GM13976 (cell line): ENCODE measurements at places on chromosomes 12 and 14.

- DNase-seq = peak; percentile 47
Measured at GRCh38 chr14:63478437-63478852, 64.7 kb downstream of the PPP2R5E start.

DNA sequence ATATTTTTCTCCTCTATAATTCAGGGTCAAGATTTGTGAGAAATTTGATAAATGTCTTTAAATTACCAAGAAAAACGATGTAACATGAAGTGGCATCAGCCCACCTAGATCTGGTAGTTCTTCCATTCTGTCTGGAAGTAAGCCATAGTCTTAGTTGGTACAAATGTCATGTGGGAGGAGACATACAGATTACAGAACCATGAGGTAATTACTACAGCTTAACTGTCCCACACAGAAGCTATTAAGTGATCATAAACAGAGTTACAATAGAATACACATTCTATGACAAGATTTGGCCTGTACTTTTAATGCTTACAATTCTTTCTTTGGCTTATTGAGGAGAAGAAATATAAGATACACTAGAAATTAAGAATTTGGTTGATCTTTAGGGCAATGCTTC, 13.7 kb upstream of the SIX1 start:
- DNase-seq = no peak

DNA sequence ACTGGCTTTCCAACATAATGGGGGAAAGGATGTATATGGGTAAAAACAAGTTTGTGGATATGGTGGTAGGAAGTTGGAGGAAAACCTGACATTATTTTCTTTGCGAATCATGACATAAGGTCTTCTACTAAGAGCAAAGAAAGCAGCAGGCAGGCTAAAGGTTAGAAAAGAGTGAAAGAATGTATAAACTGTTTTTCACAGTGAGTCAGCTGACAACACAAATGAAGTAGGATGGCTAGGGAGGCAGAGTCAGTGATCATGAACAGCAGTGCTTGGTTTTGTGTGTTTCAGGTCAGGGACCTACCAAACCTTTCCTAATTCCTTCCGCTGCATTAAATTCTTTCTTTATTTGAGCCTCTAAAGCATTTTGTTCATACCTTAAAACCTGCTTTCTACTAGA, 46.3 kb upstream of the CATSPERB start:
- no peak for DNase-seq

- DNase-seq = no peak
Measured at GRCh38 chr12:92505254-92506231, 197.2 kb upstream of the PLEKHG7 start.

- no peak for DNase-seq
Measured at GRCh38 chr12:46208370-46208769, 60.5 kb downstream of the SLC38A1 start.

- DNase-seq = no peak
Measured at GRCh38 chr12:132046561-132046960, 96.8 kb downstream of the EP400 start.

DNA sequence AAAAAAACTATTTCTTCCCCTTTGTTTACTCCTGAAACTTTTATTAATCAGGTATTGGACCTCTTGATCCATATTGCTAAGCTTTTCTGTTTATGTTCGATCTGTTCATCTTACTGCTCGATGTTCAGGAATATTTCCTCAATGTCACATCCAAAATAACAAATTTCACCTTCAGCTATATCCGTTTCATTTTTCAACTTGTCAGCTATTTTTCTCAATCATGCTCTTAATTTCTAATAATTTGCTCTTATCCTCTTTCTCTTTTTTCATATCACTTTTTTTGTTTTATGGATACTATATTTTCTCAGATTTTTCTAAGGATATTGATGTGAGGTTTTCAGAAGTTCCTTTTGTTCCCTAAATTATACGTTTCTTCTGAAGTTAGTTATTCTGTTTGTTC, 29.8 kb downstream of the SLC38A4 start:
- DNase-seq = no peak

DNA sequence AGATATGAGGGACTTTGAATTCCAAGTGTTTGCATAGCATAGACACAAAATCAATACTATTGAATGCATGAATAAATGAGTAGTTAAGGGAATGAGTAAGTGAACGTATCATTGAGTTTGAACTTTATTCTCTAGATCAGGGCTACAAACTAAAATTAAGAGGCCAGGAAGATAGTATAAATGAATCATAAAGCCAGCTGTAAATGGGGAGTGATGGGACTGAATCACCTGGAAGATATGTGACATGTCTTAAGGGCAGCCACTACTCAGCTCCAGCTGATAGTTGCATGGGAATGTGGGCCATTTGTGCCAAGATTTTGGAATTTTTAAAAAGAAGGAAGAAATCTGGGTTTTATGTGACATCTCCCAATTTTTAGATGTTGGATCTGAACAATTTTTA, 229.9 kb downstream of the AKAP6 start:
- no peak for DNase-seq

DNA sequence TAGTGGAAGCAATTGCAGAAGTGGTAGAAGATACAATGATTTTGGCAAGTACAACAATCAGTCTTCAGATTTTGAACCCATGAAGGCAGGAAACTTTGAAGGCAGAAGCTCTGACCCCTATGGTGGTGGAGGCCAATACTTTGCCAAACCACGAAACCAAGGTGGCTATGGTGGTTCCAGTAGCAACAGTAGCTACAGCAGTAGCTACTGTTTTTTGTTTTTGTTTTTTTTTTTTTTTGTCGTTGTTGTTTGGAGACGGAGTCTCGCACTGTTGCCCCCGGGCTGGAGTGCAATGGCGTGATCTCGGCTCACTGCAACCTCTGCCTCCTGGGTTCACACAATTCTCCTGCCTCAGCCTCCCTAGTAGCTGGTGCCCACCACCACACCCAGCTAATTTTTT, 47.4 kb downstream of the IFNG-AS1 start:
- DNase-seq = no peak

GRCh38 chr14:59391388-59391787, 73.8 kb downstream of the GPR135 start:
- DNase-seq = no peak

GRCh38 chr14:99325591-99325990, 53.6 kb upstream of the BCL11B start:
- peak; percentile 10 for DNase-seq

- no peak for DNase-seq
Measured at GRCh38 chr14:61565836-61566536, 129.3 kb upstream of the HIF1A start.

DNA sequence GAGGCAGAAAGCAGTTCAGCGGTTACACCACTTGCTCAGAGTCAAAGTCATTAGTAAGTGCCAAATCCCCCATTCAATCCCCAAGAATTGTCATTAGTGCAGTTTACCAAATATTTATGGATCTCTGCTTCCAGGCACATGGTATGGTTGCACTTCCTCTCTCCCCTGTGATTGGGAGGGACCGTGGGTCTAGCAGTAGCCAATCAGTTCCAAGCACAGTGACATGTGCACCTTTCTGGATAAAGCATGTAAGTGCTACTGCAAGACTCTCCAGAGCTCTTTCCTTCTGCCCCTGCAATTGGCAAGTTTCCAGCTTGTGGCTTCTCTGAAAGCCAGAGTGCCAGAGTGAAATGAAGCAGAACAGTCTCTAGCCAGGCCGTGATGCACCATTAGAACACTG, 85.3 kb upstream of the FLRT2 start:
- DNase-seq = no peak

DNA sequence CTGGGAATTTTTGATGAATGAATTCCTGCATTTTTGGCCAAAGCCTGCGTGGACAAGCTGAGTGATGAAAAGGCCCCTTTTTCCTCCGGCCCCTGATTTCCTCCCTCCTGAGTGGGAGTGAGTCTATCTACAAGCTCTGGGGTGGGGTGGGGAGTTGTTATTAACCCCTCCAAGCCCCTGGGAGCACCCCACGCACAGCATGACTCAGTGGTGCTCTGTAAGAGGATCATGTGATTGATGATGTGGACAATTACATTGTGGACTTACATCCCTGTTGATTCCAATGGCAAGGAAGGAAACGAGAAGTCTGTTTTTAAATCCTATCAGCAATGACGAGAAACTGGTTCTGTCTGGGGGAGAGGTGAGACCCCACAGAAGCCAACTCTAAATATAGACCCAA, 5.1 kb upstream of the DLK1 start:
- DNase-seq = no peak

DNA sequence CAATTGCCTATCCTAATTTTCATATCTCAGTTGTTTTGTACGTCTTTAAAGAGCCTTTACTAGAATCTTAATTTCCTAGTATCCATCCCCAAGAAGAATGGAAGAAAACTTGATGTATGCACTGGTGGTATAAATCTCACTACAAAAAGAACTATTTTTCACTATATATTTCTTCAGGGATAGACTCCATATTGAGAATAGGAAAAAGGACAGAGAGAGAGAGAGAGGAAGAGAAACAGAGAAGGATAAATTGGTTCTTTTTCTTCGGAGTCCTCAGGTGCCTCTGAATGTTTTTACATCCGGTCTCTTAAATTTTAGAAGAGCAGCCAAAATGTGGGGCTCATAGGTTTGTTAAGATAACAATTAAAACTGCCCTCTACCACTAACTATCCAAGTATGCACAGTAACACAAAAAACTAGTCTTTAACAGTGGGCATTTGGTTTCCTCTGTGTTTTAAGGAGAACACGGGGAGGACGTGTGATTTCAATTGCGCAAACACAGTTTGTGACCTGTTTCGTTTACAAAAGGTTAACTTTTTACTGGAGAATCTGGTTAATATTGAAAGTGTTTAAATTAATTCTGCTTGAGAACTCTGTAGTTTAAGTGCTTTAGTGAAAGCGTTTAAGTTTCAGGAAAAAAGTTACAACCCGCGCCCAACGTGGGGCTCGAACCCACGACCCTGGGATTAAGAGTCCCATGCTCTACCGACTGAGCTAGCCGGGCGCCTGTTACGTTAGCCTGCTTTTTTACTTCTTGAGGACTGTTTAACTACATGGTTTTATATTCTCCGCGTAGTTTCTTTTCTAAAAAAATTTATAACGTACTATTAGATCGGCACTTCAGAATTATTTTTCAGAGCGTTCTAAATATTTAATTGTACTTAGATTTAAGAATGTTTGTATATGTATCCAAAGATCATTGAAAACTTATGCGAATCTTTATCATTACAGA, 5.1 kb upstream of the PSMA3 start:
- DNase-seq = peak; percentile 32

- no peak for DNase-seq
Measured at GRCh38 chr12:5407034-5407856, 24.7 kb upstream of the NTF3 start.

DNA sequence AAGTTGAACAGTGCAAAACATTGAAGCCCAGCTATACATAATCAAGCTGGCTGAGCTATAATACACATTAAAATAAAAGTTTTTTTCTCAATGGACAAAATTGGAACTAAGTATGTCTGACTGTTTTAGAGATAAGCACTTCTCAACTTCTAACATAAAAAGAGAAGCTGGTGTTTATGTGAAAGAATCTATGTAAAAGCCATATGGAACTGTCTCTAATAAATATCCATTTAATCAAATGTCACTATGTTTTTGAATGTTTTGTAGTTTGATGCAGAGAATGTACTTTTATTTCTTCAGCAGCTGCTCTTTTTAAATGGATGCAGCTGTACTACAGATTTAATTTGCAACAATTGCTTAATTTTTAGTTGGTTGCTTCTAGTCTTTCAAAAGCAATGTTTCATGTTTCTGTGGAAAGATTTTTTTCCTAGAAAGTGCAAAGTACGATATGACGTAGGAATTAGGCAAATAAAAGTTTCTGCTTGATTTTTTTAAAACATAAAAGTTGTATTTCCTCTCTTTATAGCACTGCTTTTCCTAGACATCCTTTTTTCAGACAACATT, 114.2 kb downstream of the PDE3A start:
- no peak for DNase-seq

DNA sequence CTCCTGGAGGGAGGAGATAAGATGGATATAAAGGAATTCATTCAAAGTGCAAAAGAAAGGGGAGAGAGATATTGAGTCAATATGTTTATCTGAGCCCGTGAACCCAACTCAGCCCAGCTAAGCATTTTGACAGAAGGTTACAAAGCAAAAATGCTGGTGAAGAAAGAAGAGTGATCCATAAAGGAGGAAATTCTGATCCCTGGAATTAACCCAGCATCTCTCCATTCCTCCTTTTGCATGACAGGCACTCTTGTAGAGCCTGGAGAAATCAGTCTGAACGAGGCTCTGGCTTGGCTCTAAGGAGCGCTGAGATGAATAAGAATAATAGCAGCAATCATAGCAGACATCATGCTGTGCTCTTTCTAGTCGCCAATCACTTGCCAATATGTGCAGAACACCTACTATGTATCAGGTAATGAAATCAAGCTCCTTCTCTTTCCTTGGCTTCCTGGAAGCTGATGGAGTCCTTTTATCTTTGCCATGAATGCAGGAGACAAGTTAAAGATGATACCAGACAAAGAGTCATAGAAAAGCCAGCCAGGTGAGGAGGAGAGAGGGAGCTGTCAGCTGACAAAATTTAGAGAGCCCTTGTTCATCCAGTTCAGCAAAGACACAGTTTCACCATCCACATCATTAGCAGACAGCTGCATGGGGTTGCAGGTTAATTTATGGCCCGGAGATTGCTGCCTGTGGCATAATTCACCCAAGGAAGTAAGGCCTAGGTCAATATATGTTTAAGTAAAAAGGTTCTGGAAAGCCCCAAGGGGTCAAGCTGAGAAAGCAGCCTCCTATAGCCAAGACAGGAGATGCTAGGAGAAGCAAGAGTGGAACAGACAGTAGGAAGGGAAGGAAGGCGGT, 476.5 kb upstream of the TBX3 start:
- no peak for DNase-seq

DNA sequence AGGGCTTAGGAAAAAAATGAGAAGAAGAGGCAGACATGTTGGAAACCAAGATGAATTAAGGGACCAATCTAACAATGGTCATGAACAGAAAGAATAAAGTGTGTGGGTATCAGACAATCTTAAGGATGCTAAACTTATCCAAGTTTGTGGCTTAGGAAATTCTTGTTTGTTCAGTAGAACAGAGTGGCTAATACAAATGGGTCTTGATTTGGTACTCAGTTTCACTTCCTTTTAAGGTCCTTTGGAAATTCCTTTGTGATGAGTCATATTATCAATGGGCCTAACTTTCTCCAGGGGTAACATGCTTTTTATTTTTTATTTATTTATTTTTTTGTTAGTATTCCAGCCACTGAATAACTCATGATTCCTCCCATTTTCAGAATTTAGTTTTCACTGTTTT, 1154.7 kb upstream of the FLRT2 start:
- no peak for DNase-seq

- peak; percentile 80 for DNase-seq
Measured at GRCh38 chr14:64879635-64880220, at the start of gene SPTB. TSS of gene SPTB (minus strand) at chr14:64879907. CDS start at chr14:64823094, 56,813 bp downstream.

DNA sequence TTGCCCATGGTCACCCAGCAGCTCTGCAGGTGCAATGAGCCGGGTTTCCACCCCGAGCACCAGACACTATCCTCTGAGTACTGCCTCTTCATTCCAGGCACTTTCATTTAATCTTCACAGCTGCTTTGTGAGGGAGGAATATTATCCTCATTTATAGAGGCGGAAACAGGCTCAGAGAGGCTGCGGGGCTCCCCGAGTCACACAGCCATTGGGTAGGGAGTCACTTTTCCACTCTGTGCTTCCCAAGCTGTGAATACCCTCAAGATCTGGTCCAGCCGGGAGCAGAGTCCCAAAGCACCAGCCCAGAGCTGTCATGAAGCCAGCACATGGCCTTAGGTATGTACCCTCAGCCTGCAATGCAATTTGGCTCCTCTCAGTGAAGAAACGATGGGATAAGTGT, 51.7 kb upstream of the RIN3 start:
- DNase-seq = no peak
